ENCODE measurements at places on chromosomes 1 and 21.
A peak's percentile ranks its signal among the peaks of the same experiment; 100 is the strongest.

DNA sequence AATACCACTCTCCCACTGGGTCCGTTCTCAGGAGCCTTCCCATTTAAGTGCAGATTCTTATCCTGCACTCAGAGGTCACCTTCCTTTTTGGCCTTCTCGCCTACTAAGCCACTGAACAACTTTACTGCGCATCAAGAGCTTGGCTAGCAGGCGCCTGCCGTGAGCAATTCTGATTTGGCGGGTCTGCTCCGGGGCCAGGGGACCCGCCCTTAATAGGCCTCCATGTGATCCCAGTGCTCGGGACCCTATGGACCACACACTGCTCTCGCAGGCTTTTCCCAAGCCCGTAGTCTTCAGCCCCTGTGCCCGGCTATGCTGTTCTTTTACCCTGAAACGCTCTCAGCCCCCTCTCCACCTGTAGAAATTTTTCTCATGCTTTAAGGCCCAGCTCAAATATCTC lies 45.1 kb downstream of the BCL9 start:
- DNase-seq = no peak

GRCh38 chr1:183733715-183734114 lies 71.2 kb upstream of the RGL1 start:
- DNase-seq = peak; percentile 54

DNA sequence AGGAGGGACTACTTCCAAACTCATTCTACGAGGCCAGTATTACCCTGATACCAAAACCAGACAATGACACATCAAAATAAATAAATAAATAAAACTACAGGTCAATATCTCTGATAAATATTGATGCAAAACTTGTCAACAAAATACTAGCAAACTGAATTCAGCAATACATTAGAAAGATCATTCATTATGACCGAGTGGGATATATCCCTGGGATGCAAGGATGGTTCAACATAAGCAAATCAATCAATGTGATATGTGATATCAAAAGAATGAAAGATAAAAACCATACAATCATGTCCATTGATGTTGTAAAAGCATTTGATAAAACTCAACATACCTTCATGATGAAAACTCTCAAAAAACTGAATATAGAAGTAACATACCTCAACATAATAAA lies 36.7 kb downstream of the NME7 start:
- no peak for DNase-seq

- no peak for DNase-seq
Observed at GRCh38 chr1:185062710-185063370, 17.5 kb downstream of the RNF2 start.

- DNase-seq = peak; percentile 14
Observed at GRCh38 chr1:95313527-95313926, 79.5 kb downstream of the RWDD3 start.

DNA sequence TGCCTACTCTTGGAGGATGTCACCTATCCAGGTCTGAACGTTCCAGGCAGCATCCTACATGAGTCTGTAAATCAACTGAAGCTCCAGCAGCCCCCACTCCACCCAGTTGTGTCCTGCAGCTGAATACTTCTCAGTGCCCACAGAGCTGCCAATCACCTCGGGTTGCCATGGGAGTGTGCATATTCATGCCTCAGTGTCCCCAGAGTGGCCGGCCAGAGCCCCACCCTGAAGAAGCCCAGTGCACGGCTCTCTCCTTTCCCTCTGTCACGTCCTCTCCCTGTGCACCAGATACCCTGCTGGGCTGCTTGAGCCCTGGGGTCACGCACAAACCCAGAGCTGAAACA lies 16.1 kb upstream of the GSTM4 start:
- DNase-seq = peak; percentile 15

DNA sequence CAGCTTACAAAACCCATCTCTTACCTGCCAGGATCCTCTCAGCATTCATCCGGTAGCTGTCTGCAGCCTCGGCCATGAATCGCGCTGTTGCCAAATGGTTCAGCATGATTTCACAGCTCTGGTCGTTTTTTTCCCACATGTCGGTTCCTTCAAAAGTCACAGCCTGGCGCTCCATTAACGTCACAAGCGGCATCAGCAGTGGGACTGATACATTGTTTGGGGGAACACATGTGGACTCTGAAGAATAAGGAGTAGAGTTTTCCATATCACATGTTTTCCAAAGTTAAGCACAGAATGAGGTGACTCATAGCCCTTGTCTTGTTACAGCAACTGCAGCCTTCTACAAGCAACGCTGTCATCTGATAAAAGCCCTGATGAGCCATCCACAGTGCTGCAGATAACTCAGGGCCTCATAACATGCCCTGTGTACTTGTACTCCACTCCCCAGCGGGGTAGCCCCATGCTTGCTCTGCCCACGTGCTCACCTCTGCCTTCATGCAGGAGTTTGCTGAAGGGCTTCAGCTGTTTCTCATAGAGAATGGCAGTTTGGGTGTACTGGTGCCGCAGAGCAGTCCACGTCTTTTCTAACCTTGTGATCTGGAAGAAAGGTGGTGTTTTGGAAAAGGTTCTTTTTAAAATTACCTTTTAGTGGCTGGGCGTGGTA lies 114.2 kb downstream of the BCAR3 start:
- DNase-seq = no peak

DNA sequence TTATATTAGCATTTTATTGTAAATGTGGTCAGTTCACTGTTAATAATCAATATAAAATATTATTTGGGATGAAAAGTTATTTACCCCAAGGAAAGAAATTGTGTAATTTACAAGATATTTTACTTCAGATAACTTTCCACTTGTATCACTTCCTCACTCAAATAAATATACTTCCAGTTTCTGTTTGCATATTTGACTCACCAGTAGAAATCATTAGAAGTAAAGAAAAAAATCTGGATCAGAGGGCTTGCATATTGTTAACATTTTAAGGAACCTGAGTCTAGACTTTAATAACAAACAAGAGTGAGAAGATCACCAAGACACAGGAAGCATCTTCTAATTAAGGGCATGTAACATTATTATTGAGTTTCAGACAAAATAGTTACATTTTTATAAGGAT lies 347 bp upstream of the KRTAP20-4 start:
- no peak for DNase-seq

DNA sequence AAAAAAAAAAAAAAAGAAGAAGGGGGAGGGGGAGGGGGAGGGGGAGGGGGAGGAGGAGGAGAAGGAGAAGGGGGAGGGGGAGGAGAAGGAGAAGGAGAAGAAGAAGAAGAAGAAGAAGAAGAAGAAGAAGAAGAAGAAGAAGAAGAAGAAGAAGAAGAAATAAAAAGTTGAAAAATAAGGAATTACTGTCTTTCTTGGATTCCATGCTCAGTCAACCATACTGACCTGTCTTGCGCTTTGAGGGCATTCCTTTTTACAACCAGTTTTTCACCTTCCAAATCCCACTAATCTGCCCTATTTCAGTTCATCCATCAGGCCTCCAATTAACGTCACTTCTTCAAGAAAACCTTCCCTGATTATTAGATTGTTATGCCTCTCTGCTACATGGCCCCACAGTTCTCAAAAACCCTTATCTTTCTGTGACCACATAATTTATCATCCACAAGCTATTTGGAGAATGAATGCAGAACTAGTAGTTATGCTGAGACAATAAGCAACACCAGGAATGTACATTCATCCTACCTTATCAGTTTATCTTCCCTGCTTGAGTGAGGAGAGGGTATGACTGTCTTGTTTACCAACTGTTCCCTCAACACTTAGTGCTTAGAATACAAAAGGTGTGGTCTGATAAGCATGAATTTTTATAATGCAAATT lies 57.5 kb upstream of the GUCA2A start:
- no peak for DNase-seq

GRCh38 chr1:27542463-27543273 lies 52.7 kb upstream of the WASF2 start:
- no peak for DNase-seq

DNA sequence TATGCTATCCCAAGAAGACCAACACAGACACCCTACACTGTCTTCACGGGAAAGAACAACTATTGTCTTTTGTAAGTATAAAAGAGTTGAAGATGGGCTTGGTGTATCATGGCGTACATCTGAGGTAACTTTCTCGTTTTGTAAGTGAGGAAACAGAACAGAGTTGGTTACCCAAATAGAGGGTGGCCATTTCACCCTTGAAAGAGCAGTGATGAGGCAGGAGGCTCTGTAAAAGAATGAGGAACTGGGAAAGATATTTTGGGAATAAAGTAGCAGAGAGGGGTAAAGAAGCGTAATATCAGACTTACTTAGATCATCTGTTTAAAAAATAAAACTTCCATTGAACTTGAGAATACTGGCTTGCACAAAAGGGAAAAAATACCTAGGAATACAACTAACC lies 18.9 kb downstream of the FCRL2 start:
- DNase-seq = no peak

GRCh38 chr21:32611471-32611997 lies 643 bp downstream of the CFAP298 start:
- DNase-seq = peak; percentile 28

DNA sequence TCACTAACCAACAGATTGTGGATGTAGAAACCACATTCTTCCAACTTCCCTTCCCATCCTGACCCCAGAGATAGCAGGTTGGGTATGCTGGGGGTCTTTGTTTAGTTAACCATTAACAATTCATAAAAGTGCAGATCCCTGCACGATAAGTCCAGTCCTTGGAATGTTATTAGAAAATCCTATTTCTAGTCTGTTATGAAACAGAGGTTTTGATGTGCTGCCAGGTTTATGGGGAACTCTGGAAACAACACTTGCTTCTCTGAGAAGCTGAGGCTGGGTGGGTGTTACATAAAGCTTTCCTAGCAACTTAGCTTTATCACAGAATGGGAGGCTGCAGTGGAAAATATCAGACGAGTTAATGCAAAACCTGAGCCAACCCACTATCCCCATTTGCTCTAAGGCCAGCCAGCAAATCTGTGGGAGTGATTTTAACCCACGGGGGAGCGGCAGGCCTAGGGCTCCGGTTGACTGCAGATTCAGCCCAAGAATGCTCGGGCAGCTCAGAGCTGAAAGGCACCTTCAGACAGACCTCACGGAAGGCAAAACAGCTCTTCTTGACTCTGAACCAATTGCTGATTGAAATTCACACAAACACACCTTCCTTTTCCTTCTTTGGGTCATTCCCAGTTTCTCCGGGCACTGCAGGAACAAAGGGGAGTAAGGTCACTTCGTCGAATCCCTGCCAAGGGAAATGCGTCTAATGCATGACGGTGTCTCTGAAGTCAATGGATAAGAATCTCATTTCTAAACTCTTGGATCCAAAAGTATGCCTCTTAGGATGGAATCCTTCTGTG lies 111.7 kb upstream of the IRF2BP2 start:
- peak; percentile 86 for DNase-seq

- peak; percentile 18 for DNase-seq
Observed at GRCh38 chr21:44987886-44988606, 48.2 kb downstream of the SLX9 start.

DNA sequence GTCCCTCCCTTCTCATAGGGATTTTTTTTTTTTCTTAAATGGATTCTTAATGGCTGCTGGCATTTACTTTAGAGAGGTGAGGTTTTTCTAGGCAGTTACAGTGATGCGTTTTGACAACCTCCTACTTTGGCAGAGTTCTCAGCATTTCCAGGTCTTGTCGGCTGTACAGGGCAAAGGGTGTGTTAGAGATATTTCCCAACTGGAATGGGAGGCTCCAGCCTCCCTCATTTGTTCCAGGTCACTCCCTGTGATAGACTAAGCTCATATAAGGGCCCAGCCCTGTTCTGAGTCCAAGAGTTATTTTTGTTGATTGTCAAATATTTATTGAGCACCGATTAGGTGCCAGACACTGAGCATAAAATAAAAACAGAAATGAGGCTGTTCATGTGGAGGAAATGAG lies 7.6 kb upstream of the XKR8 start:
- no peak for DNase-seq

- DNase-seq = no peak
Observed at GRCh38 chr1:248810727-248811513, 14.8 kb downstream of the SH3BP5L start.

DNA sequence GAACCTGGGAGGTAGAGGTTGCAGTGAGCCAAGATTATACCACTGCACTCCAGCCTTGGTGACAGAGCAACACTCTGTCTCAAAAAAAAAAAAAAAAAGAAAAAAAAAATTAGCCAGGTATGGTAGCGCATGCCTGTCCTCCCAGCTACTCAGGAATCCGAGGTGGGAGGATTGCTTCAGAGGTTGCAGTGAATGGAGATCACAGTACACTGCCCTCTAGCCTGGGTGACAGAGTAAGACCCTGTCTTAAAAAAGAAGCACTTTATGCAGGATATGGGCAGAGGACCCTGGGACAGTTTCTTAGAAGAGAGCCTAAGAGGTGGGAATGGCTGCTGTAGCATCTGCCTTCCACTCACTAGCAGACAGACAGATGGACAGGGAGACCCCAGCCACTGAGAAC lies 23.0 kb downstream of the IQGAP3 start:
- DNase-seq = no peak

DNA sequence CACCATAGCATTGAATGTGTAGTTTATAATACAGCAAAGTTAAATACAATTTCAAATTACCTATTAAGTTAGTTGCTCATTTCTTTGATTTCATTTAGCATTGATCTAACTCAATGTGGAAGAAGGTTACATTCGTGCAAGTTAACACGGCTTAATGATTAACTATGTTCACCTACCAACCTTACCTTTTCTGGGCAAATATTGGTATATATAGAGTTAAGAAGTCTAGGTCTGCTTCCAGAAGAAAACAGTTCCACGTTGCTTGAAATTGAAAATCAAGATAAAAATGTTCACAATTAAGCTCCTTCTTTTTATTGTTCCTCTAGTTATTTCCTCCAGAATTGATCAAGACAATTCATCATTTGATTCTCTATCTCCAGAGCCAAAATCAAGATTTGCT lies at the start of gene ANGPTL3:
Gene ANGPTL3, plus strand, starts transcription at position 240 of the 400 bp plus-strand sequence. Its CDS starts 47 bp downstream, at position 287.
- no peak for DNase-seq

DNA sequence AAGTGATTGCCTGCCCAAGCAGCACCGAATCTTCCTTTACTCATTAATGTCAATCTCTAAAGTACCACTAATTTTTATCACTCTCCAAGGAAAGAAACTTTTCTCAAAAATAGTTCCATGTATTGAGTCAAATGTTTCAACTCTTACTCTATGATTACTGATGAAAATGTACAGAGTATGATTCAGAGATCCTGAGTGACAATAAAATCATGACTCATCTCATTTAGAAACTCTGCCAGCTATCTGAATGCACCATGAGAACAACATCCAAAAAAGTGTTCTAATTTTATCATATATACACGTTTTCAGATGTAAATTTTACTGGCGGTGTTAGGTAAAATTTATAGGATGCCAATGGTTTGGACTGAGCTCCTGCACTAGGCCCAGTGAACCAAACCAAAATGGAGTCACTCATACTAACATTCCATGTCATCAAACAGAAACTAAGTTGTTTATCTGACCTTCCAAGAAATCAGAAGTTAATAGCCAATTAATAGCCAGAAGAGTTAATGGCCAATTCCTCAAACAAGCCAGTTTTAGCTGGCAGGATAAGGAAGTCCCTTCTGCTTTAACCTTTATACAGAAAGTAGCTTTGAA lies 22.6 kb downstream of the PLPPR5 start:
- DNase-seq = no peak

- DNase-seq = no peak
Observed at GRCh38 chr1:24311741-24312140, 7.4 kb upstream of the GRHL3 start.

- DNase-seq = peak; percentile 91
Observed at GRCh38 chr1:72284348-72285073, 2.2 kb upstream of the NEGR1 start.
